Endothelial cell of umbilical vein (primary cell): ENCODE measurements at places on chromosomes 6 and 20. TPM values are rescaled to one million over a fixed set of nuclear protein-coding genes. Genes with fewer than 3 reads are reported as not detected.

TBXT gene
- not detected in 2 replicates for polyA plus RNA-seq

TMEM14B gene
- polyA plus RNA-seq, result 56.9 and 73.1 TPM in 2 replicates

TUBB1 gene
- 0.02 and 0.04 TPM in 2 replicates for polyA plus RNA-seq

GATA5 gene
- not detected in 2 replicates for polyA plus RNA-seq

GHRH gene
- not detected in 2 replicates for polyA plus RNA-seq

TREML2 gene
- not detected in 2 replicates for polyA plus RNA-seq

KCNG1 gene
- 0.22 and 0.24 TPM in 2 replicates for polyA plus RNA-seq
